H7 (cell line): ENCODE measurements at places on chromosomes 7 and 10.
A peak's percentile ranks its signal among the peaks of the same experiment; 100 is the strongest.

DNA sequence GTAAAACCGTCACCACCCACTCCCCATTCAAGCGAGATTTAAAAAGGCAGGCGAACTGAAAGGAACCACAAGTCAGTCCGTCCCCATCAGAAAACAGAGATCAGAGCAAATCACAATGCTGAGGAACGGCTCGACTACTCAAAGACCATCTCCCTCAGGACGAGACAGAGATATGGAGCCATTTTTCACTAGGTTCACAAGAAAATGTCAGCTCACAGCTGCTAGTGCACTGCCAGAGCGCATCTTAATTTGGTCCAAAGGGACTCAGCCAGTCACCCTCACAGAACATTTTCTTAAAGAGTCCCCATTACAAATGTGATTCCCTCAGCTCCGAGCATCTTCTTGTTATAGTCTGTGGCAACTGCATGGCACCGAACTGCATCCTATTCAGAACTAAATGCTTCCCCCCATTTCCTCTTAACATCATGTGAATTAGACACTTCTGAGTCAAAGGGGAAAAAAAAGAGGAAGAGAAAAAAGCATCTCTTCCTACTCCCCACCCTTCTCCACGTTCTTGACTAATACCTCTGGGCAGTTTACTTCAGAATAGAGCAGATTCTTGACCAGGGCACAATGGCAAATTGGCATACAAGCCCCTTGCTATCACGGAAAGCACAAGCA is 683.9 kb downstream of the MAGI2 start:
- DNase-seq: no peak

GRCh38 chr10:103736763-103737162 is 118.6 kb downstream of the SH3PXD2A start:
- peak; percentile 95 for DNase-seq

DNA sequence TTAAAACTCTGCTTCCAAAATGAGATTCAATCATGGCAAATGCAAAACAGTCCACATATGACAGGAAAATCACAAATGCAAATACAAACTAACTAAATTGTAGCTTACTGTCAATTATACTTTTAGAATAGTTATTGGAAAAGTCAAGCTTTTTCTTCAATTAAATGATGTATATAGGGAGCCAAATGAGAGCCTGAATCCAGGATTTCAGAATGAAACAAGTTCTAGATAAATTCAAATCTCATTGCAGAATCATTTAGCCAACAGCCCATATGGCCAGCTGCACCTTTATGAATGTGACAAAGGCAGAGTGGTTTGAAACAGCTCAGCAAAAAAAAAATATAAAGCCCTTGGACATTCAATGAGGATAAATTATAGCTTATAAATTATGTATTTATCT is 82.2 kb upstream of the SCIN start:
- no peak for DNase-seq

GRCh38 chr7:110075450-110075849 is 1015.5 kb upstream of the LRRN3 start:
- no peak for DNase-seq

DNA sequence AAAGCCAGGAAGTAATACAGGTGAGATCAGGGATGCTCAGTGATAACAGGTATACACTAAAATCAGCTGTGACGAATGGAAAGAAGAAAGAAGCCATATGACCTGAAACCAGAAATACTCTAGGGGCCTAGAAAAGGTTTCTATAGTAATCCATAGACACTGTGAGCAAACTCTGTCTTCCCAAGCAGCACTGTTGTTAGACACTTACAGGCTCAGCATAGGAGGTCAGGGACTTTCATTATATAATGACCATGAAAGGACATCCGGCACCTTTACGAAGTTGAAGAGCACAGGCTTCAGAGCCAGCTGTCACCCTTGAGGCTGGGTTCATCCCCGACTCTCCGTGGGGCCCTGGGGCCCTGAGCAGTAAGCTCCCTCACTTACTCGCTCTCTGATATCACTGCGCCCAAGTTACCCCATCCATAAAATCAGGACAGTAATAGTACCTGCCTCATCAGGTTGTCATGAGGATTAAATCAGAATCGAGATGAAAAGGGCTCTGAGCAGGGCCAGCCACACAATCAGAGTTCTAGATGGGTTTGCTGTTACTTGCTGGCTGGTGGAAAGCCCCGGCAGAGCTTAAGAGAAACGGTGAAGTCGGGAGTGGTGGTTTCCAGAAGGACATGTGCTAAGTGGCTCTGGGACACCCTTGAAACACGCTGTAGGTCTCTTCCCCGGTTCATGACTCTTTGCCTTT is 79.5 kb downstream of the ITIH5 start:
- DNase-seq: no peak

GRCh38 chr10:124642088-124642710 is 102.0 kb downstream of the FAM53B start:
- DNase-seq: no peak

- no peak for DNase-seq
Measured at GRCh38 chr7:51705701-51706100, 389.1 kb upstream of the COBL start.

DNA sequence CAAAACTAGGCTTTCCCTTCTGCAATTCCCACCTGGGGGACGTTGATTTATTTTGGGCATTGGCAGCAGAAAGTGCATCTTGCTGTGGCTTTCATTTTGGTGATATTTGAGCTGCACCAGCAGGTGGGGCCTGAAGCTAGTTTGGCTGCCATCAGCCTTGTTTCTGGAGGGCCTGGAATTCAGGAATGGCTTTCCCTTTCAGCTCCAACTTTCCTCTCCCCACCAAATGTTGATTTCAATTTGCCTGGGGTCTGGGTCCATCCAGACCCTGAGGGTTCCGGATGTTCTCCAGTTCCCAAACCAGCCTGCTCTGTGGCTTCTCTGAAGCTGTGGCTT is 640.4 kb downstream of the TYW1 start:
- DNase-seq: peak; percentile 38

DNA sequence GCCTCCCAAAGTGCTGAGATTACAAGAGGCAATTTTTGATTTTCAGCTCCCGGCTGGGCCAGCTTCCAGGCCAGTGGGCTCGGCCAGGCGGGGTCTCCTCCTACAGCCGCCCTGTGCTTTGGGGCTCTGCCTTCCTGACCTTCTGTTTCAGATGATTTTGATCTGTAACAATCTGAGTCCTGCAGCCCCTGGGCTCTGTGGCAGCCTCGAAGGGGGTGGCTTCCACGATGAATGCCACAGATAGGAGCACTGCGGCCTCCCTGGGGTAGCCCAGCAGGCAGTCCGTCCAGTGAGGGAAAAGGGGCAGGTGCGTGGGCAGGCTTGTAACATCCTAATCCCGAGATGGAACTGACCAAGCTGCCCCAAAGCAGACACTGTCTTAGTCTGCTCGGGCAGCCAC is 177.5 kb downstream of the DNAJB6 start:
- DNase-seq: peak; percentile 44

DNA sequence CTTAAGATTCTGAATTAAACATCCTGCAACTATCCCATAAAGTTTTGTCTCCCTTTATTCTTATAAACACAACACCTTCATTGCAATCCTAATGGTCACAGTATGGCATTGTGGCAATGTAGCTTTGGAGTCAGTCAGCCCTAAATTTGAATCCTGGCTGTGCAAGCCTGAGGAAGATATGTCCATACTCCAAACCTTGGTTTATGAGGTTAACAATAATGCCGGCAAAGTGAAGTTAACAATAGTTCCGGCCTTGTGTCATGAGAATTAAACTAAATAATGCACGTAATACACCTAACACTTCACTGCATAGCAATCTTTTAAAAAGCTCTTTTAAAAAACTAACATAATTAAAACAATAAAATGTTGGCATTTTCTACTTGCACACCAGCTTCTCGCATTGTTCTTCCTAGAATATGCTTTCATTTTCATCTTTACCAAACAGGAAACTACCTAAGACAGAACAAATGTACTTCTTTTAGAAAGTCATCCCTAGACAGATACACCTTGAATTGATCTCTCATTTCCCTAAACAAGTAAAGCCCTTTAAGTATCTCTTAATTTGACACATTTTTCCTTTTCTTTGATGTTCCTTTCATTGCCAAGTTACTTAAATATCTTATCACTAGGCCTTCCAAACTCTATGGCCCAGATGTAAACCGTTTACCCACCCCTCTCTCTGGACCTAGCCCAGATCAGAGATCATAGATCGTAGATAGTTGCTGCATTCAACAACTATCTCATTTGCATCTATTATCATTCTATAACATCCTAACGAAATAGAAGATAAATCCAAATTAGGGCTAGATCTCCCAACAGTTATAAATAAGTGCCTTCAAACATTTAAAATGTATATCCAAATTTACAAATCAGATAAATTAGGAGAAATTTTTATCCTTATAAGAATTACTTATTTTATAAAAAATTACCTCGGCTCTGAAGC is 66.7 kb downstream of the CREB3L2 start:
- DNase-seq: no peak

DNA sequence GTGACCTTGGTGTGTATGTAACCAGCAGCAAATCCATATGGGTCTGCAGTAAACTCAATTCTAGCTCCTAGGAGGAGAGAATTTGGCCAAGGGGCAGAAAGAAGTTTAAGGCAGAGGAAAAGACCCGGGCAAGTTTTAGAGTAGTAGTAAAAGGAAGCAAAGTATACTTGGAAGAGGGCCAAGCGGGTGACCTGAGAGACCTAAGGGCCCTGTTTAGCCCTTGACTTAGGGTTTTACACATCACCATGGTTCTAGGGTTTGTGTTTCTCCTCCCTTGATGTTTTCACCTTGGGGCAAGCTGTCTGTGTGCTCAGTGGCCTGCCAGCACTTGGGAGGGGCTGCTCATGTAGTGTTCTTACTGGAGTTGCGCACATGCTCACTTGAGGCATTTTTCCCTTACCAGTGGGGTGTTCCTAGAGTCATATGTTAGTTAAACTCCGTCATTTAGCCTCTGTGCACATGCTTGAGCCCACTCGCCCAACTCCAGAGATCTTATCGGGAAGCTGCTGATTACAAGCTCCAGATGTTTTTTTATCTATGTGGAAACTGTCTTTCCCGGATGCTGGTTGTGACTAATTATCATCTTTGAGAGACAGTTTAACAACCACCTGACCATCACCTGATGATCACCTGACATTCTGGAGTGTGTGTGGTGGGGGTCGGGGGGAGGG is 137.6 kb upstream of the PRSS1 start:
- DNase-seq: no peak

- DNase-seq: peak; percentile 64
Measured at GRCh38 chr7:55536619-55537457, 35.5 kb downstream of the VOPP1 start.

- DNase-seq: no peak
Measured at GRCh38 chr10:81027706-81028105, 490.0 kb downstream of the SH2D4B start.

DNA sequence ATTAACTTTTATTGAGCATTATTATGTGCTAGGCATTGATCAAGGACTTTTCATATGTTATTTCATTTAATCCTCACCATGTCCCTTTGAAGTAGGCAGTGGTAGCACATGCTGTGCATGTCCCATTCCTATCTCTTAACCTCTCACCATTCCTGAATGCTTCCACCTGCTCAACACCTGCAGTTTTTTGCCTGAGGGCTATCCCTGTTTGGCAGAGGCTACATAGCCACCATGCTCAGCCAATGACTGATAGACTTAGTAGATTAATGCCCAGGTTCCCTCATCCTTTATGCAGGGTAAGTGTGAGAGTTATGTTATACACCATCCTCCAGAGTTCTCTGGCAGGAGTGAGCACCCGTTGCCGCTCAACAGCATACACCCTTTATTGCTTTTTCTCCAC is 387.8 kb downstream of the BBS9 start:
- DNase-seq: no peak

DNA sequence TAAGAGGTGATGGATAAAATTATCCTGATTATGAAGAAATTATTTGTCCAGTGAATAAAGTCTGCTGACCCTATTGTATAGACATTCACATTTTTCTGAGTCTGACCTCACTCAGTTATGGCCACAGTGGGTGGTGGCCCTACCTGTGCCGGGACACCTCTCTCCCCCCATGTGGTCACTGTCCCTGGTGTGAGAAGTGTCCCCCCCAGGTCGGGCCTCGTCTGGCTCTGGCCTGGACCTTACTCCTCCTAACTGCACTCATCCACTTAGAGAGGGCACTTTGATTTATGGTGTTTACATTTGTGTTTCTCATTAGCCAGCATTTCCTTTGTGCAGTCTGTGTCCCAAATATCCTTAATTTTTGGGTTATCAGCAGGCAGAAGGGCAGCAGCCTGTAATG is 59.6 kb upstream of the ZNF32 start:
- DNase-seq: no peak

DNA sequence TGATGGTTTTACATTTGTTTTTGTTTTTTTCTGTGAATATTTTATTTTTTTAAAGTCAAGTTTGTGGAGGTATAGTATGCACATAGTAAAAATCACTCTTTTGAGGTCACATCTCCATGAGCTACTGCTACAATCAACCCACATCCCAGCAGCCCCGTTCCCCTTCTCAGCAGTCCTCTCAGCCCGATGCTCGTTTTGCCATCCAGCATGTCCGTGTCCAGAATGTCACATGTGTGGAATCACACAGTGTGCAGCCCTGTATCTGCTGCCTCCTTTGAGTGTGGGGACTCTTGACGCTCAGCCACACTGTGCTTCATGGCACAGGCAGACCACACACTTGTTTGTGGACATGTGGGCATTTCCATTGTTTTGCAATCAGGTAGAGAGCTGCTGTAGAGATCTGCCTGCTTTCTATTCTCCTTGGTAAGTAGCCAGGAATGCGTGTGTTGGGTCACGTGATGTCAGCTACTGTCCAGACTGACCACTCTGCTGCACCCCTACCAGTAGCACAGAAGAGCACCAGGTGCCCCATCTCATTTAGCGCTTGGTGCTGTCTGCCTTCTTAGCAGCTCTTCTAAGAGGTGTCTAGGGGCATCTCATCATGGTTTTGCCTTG is 71.6 kb upstream of the CAMK2B start:
- DNase-seq: no peak

DNA sequence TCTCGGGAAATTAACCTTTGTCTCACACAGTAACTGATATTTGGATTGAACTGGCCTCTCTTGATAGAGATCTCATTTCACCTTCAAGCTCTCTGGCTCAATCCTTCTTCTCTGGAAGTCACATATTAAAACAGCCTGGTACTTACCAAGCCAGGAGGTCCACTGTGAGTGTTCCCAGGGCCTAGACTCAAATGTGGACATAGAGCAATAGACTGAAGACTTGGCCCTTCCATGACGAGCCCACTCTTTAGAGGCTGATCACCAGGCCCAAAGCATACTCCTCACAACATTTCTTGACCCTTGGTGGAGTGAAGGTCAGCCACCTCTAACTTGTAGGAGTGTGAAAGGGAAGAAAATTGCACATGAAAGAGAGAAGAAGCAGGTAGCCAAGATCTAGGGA is 38.5 kb downstream of the COL1A2 start:
- no peak for DNase-seq

GRCh38 chr10:77932016-77932715 is 5.6 kb upstream of the DLG5 start:
- DNase-seq: no peak

DNA sequence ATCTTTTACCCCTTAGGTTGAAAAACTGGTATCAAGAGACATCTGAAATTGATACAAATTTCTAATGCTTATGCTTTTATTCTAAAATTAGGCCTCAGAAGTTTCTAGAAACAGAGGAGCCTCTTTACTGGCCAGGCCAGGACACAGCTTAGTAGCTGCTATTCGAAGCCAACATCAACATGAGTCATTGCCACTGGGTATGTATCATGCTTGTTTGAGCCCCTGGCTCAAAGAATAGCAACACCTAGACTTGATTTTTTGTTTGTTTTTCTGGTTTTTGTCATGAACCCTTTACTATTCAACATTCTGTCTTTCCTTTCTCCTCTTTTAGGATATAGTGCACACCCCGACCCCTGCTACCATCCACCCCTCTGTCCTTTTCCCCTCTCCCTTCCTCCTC is 90.9 kb upstream of the STK17A start:
- no peak for DNase-seq

- no peak for DNase-seq
Measured at GRCh38 chr7:17907014-17907413, 33.3 kb downstream of the SNX13 start.

- DNase-seq: no peak
Measured at GRCh38 chr7:151306374-151306773, 35.2 kb upstream of the NUB1 start.
